ENCODE measurements at places on chromosomes 1 and 21. TPM values are rescaled to one million over a fixed set of nuclear protein-coding genes. Genes with fewer than 3 reads are reported as not detected.

The GPR161 gene
- 0.59 TPM for total RNA-seq

GRCh38 chr1:30473922-30474817, 249.2 kb downstream of the MATN1 start:
- no peak for DNase-seq
- peaks cover 4% of the 10 kb centered on the region for H3K27me3 ChIP-seq
- H3K4me1 ChIP-seq = no peaks in the 10 kb centered on the region

The CNIH3 gene
- total RNA-seq = 1.8 TPM

GRCh38 chr1:95309031-95309471, 75.0 kb downstream of the RWDD3 start:
- no peak overlapping the region for H3K27ac ChIP-seq
- H3K27me3 ChIP-seq = peaks cover 17% of the 10 kb centered on the region
- no peak for DNase-seq
- no peaks in the 10 kb centered on the region for H3K36me3 ChIP-seq

The KLHL20 gene
- 11.1 TPM for total RNA-seq

- peaks cover 2% of the 10 kb centered on the region for H3K27me3 ChIP-seq
- peaks cover 2% of the 10 kb centered on the region for H3K36me3 ChIP-seq
- H3K4me1 ChIP-seq = no peaks in the 10 kb centered on the region
- H3K4me3 ChIP-seq = no peak overlapping the region
- DNase-seq = no peak
Observed at GRCh38 chr1:218584418-218585155, 239.5 kb downstream of the TGFB2 start.

DNA sequence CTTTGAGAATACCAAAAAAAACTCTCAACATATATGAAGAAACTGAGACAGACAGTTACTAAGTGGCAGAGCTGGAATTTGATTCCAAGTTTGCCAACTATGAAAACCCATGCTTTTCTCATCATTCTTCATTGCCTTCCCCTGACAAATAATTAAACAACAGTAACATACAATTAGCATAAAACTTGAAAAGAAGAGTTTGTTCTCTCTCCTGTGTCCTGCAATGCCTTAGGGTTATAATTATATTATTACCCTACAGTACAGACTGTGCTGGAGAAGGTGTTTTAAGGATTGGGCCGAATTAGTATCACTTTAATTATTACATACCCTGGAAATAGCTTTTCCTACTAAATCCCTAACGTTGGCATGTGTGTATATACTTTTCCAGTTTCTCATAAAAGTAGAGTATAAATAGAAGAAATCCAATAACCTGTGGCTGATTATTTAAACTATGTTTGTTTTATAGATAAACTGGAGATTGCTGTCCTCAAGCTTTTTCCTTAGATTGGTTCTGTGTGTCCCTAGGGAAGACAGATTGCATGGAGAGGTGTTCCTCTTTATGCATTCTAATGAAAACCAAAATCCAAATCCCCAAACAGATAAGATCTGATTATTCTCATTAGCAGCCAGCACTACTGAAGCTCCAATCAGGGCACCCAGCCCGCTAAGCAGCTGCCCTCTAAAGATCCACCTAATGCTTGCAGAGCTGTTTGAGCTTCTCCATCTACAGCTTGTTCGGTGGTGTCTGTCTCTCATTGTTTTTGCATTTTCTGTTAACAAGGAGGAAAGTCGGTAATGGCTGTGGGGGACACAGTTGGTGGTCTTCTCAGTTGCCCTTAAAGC, 156.3 kb downstream of the TM2D1 start:
- no peaks in the 10 kb centered on the region for H3K4me1 ChIP-seq
- no peak overlapping the region for H3K4me3 ChIP-seq
- no peaks in the 10 kb centered on the region for H3K27me3 ChIP-seq
- DNase-seq = no peak
- no peak overlapping the region for H3K27ac ChIP-seq
- peaks cover 4% of the 10 kb centered on the region for H3K36me3 ChIP-seq

DNA sequence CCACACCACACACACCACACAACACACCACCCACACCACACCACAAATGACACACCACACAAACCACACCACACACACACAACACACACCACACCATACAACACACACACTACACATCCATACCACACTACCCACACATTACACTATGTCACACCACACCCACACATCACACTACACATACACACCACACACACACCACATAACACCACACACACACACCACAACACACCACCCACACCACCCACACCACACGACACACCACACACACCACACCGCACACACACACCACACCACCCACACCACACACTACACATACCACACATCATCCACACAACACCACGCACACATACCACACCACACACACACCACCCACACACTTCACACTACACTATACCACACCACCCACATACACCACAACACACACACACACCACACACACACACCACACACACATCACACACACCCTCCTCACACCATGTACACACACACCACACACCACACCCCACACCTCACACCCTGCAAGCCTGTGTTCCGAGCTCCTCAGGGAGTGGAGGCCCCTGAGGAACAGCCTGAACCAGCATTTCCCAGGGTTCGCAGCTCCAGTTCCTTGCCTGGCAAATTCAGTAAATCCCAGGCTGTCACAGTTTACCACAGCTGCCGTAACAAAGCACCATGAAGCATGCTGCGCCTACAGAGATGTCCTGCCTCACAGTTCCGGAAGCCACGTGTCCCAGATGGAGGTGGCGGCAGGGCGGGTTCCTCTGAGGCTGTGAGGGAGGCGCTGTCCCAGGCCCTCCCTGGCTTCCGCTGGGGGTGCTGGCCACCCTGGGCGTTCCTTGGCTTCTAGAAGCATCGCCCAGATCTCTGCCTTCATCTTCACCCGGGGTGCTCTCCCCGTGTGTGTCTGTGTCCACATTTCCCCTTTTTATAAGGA, 69.8 kb upstream of the ATP5PO start:
- H3K27ac ChIP-seq = peak overlapping the region; percentile 44
- H3K27me3 ChIP-seq = no peaks in the 10 kb centered on the region
- H3K36me3 ChIP-seq = no peaks in the 10 kb centered on the region

DNA sequence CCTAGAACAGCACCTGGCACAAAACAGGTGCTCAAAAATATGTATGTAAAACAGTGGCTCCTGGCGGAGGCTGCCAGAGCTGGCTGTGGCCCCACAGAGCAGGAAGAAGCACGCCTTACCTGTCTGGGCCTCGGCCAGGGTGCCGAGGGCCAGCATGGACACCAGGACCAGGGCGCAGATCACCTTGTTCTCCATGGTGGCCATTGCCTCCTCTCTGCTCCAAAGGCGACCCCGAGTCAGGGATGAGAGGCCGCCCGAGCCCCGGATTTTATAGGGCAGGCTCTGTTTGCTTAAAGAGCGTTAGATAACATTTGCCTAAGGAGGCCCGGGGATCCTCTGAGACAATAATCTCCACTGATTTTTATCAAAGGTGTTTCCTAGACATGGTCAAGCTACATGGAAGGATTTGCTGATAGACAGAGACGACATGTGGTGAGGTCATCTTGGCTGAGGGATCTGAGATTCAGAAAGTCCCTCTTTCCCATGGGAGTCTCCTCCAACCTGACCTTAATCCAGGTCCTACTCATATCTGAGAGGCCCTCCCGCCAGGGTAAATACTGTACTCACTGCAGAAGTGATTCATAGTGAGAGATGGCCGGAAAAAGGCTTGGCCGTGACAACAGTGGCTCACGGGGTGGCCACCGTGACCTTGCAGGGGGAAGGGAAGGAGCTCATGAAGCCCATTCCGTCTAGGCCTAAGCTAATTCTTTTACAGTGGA, at the start of gene TFF1:
Gene TFF1 (minus strand): TSS at position 244 of the 719 bp plus-strand sequence. CDS start 40 bp downstream, at position 204.
- no peak within 1 kb of the TSS for H3K27ac ChIP-seq
- H3K4me1 ChIP-seq = peaks cover 16% of the 10 kb centered on the region
- no peak within 1 kb of the TSS for H3K4me3 ChIP-seq

DNA sequence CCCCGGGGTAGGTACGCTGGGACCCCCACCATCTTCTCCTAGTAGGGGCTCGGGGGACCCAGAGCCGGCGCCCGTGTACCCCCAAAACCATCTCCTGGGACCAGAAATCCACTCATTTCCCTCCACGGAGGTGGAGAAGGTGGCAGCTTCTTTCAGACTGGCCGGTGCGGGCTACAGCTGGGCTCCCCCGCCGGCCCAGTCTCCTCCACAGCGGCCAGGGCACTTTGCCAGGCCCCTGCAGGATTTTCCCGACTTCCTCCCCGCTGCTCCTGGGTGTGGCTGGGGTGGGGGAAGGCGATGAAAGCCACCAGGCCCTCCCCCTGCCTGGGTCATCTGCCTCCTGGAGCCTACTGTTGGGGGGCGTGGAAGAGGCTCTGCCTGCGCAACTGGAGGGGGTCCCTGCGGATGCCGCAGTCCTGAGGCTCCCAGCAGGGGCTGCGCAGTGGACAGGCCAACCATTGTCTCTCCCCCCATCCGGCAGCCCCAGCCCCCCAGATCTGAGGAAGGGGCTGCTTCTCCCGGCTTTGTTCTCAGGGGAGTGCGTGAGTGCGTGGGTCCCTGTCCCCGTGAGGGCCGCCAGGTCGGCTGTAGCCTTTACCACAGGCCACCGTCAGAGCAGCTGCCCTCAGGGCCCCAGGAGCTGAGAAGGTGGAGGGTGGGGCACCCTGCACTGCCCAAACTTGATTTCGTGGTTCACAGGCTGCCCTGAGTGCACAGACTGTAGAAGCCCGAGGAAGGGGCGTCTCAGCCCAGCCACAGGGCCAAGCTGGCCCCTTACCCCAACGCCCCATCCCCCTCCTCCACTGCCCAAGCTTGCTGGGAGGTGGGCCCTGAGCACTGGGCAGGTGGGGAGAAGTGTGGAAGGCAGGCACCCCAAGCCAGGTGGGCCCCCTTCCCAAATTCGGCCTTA, 1.3 kb downstream of the AGRN start:
- DNase-seq = no peak
- H3K4me3 ChIP-seq = peak overlapping the region; percentile 43
- no peaks in the 10 kb centered on the region for H3K36me3 ChIP-seq

DNA sequence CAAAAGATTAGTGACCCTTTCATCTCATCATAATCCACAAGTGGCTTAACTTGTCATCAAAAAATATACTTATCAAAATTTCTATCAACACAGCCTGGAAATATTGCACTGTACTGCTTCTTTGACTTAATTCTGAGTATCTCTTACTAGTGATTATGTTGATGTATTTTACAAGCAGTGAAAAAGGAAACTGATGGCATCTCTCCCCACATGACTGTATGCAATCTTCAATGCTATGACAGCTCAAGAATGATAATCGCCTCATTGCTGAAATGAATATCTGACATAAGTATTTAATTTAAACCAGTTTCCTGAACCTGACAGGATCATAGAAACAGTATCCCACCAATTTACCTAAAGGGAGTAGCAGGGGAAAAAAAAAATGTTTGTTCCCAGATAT, 79.5 kb downstream of the DPYD start:
- peaks cover 3% of the 10 kb centered on the region for H3K36me3 ChIP-seq
- H3K27ac ChIP-seq = no peak overlapping the region
- H3K4me1 ChIP-seq = no peaks in the 10 kb centered on the region
- no peak overlapping the region for H3K4me3 ChIP-seq
- no peaks in the 10 kb centered on the region for H3K27me3 ChIP-seq

DNA sequence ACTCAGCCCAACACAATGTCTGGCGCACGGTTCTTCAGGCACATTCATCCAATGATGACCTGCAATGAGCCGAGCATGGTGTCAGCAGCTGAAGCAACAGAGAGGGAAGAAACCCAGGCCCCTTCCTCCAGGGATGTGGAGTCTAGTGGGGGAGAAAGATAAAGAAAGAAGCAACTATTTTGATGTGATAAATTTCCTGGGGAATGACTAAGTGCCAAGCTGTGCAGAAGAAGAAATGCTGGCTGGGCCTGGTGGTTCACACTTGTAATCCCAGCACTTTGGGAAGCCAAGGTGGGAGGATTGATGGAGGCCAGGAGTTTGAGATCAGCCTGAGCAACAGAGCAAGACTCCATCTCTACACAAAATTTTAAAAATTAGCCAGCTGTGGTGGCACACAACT, 561.8 kb downstream of the KIF26B start:
- no peak for DNase-seq
- H3K36me3 ChIP-seq = no peaks in the 10 kb centered on the region
- no peaks in the 10 kb centered on the region for H3K4me1 ChIP-seq
- no peak overlapping the region for H3K27ac ChIP-seq
- H3K4me3 ChIP-seq = no peak overlapping the region
- H3K27me3 ChIP-seq = peaks cover 3% of the 10 kb centered on the region
